Suppressor macrophage treated with lipopolysaccharide for 1 hour (primary cell): ENCODE measurements at places on chromosomes 4 and X.

DNA sequence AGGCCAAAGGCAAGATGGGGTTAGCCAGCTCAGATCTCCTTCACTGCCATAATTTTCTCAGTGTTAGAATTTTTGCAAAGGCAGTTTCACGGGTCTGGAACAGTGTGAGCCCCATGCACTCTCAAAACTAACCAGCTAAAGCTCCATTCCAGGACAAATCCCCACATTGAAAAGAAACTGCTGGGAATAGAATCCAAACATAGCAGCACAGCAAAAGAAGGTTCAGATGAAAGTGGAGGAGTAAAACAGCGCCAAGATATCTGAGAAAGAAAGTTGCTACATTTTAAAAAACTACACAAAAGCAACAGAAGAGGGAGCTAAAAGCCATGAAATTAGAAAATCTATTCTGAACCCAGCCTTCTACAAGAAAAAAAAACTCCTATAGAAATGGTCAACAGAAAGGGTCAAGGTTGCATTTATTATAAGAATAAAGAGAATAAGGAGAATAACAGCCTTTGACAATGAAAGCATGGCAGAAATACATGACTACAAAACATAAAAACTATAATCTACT lies 39.6 kb upstream of the SLC7A3 start:
- peak; percentile 21 for DNase-seq

- DNase-seq = peak; percentile 55
Observed at GRCh38 chr4:150769248-150769647, 187.3 kb downstream of the MAB21L2 start.

DNA sequence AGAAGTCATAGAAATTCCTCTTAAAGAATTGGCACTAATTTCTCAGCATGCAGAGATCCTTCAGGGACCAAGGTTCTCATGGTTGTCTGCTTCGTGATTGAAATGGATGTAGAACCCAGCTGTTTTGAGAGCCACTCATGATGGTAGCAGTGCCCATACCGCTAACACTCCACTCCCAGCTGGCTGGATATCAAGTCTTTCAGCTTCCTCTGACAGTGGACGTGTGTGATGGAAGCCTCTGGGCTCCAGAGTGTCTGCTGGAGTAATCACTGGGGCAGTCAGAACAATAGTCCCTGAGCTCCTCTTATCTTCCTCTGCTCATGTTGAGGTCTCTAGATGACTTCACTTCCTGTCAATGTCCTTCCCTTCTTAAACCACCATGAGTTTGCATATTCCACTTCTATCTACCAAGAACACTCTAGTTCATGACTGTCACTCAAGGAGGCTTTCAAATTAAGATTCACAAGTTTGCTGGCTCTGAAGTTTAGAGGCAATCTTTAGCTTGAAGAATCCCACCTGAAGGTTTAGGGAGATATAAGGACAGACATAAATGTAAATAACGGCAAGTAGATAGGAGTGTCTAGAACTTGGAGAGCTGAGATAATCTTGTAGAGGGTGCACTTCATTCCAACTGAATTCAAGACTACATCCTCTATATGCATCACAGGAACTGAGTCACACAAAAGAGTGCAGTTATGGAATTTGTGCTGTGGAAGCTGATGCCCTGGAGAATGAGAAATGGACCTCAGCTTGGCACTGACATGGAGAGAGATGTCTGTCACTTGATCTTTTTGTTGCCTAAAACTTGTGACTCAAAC lies 64.5 kb upstream of the WDR1 start:
- DNase-seq = peak; percentile 34

GRCh38 chr4:114249561-114249960 lies 270.1 kb upstream of the ARSJ start:
- no peak for DNase-seq

GRCh38 chr4:161444626-161445025 lies 719.2 kb downstream of the FSTL5 start:
- DNase-seq = no peak

DNA sequence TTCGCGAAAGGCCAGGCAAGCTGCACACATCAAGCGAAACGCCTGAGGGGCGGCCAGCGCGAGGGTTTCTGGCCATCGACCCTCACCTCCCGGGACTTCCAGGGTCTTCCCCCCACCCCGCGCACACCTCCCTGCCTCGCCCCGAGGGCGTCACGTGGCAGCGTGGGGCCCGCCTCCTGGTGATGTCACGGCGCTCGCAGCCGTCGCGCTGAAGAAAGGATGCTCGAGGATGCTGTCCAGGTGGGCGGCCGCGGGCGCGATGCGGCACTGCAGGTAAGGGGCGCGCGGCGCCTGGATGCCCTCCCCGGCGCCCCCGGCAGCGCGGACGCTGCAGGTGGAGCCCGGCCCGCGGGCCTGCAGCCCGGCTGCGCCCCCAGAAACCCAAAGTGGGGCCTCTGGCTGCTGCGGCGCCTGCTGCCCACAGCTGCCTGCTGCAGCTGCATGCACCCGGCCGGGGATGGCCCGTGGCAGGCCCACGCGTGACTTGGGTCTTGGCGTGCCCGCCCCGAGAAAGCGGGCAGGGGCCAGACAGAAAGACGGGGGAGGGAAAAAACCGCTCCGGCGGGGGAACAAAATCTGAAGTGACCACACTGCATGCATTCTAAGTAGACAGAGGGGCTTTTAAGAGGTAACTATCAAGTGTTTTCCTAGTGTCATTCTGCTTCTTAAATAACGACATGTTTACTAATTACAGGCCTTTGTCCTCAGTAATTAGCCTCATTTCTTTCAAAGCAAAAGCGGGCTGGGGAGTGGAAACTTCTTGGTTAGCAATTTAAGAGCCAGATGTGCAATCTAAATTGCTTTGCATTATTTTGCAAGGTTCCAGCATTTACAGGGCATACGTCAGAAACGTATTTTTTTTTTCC lies 1.7 kb downstream of the CLCN4 start:
- no peak for DNase-seq

DNA sequence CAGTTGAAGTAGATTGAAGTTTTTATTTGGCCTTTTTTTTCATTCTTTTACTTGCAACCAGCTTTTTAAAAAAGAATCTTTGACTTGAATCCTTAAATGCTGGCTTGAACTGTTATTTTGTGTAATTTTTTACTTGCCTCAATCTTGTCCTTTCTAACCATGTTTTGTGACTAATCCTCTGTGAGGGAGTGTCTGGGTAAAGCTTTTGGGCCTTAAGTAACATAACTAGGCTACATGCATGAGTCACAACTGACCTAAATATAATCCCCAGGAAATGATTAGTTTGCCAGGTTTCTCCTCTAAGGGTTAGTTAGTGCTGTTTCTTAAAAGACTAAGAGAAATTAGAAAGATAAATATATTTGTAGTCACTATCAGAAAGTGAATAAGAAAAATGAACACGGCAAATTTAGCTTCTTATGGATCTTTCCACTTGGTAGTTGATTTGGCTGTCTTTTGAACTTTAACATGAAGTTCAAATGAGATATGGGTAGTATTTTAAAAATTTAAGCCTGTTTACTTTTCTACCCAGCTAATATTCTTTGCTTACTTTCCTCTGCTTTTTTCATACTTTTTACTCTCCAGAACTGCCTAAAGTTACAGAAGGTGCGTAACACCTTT lies 13.0 kb downstream of the EXOC1 start:
- DNase-seq = peak; percentile 91

- no peak for DNase-seq
Observed at GRCh38 chr4:183920512-183920911, 15.4 kb downstream of the STOX2 start.

GRCh38 chrX:57044245-57044644 lies 48.9 kb upstream of the SPIN3 start:
- no peak for DNase-seq
